Stimulated activated CD8-positive, alpha-beta memory T cell treated with anti-CD3 and anti-CD28 coated beads, Interleukin-12 subunit alpha, Interleukin-12 subunit beta, amount 100 ng/mL, for 1 hour (primary cell): ENCODE measurements at places on chromosomes 11 and 22.

DNA sequence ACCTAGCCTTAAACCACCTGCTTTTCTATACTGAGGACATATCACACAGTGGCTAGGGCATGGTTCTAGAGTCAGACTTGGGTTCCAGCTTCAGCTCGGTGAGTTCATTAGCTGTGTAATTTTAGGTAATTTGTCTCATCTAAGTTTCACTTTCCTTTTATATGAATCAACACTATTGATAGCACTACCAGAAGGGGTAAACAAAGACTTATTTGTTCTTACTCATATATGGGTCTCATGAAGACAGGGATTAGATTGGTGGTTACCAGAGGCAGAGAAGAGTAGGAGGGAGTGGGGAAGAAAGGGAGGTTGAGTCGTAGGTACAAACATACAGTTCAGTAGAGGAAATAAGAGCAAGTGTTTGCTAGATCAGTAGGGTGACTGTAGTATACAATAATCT is 924.7 kb downstream of the OPCML start:
- DNase-seq, result no peak

- no peak for DNase-seq
Measured at GRCh38 chr22:24407278-24407665, 20.1 kb upstream of the ADORA2A start.

DNA sequence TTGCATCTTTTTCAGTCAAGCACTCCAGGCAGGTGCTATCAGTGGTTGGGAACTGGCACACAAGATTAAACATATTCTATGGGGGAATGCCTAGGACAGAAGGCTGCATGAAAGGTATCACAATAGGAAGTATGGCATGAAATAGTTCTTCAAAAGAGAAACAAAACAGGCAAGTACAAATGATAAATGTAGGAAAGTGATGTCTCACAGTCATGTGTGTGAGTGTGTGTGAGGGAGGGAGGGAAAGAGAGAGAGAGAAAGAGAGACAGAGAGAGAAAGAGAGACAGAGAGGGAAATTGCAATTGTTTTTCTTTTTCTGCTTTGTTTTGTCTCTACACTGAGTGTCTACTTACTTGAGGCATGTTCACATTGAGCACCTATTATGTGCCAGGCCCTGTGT is 456.3 kb downstream of the MIAT start:
- DNase-seq, result no peak

DNA sequence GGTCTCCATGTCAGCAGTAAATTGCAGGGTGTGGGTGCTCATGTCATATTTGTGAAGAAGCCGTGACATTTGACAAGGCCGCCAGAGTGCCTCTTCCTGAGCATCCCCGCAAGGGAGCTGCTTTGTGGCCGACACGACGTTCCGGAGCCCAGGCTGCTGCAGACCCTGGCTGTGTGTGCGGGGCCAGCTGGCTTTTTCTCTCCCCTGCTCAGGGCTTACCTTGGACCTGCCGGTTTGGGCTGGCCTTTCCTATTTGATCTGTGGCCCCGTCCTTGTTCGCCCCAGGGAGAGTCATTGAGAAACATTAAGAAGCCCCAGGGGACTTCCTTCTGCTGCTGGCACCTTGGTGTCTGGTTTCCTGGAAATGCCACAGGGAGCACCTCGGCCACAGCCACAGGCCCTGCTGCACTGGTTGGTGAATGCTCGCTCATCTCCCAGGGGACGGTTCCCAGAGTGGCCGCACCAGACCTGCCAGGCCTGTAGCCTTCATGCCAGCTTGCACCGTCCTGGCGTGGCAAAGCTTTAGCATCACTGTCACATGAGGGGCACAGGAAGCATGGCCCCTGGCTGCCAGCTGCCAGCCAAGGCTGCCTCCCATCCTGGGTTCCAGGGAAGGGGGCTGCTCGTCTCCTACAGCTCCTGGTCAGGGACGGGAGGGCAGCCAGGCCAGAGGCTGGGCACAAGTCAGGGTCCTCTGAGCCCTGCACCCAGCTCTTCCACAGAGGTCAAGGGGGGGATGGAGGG is 5.4 kb downstream of the GRK2 start:
- DNase-seq, result no peak
